ENCODE measurements at places on chromosomes 1 and 21. TPM values are rescaled to one million over a fixed set of nuclear protein-coding genes. Genes with fewer than 3 reads are reported as not detected.

The GPR89B gene
- polyA plus RNA-seq = 6.1 TPM

The LCE1C gene
- not detected for polyA plus RNA-seq

DNA sequence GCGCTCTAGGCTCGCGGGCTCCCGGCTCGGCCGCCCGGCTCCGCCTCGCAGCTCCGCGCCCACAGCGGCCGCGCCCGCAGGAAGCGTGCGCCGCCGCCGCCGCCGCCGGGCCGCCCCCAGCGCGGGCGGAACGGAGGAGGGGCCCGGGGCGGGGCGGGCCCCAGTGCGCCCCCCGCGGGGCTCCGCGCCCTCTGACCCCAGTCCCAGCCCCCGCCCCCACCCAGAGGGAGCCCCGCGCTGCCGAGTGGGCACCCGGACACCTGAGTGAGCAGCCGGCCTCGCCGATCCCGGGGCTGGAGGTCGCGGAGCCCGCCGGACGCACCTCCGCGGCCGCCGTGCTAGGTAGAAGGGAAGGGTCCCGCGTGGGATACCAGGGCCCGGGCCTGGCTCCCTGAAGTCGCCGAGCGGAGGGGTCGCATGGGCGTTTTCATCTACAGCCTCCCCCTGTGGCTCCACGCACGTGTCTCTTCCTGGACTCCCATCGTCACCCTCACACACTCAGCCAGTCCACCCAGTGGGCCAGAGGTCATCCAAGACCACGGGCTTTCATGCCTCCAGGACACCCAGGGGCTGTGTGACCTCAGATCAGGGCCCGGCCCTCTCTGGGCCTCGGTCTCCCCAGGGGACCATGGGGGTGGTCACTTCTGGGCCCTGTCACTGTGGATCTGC is at the start of gene SDC3:
TSS of gene SDC3 (minus strand) at position 63 of the 669 bp plus-strand sequence. CDS start 172 bp downstream, outside the sequence.
- no peak for DNase-seq

DNA sequence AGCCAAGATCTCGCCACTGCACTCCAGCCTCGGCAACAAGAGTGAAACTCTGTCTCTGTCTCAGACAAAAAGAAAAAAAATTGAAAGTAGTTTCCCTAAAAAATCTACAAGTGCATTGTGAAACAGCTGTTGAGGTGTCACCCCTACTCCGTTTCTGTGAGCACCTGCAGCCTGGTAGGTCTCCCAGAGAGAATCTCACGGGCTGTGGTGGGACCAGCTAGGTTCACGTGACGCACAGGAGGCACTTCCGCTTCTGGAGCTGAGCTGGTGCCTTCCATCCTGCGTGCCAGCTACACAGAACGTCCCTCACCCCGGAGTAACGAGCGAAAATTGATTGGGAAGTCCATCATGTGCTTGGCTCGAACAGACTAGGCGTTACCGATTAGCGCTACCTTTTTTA is 66.8 kb downstream of the COL24A1 start:
- no peak for DNase-seq

The ASTN1 gene
- polyA plus RNA-seq = 0.02 TPM

- DNase-seq = no peak
Observed at GRCh38 chr1:177976596-177976995, 6.7 kb upstream of the SEC16B start.

The PPIE gene
- polyA plus RNA-seq = 66.1 TPM

DNA sequence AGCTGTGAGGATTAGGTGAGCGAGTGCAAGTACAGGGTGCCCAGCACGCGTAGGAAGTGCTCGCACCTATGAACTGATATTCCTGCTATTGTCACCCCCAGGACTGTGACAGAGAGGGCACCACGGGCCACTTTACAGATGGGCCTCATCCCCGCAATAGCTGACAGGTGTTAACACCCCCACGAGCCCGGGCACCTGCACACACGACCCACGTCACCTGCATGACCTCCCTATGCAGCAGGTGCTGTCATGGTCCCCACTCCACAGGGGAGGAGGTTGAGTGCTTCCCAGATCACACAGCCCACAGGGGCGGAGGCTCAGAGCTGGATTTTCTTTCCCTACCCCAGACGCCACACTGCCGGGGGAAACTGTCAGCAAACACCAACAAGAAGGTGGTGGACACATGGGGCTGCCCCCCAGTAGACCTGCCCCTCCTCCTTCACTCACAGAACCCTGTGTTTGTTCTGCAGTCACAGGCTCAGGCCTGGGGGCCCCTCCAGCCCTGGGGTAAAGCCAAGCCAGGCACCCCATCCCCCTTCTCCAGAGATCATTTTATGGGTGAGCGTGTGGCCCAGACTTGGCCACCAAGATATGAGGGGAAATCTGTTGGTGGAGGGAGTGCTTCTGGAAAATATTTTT is 465.5 kb downstream of the MATN1 start:
- no peak for DNase-seq

The GNAT2 gene
- polyA plus RNA-seq = 0.15 TPM

DNA sequence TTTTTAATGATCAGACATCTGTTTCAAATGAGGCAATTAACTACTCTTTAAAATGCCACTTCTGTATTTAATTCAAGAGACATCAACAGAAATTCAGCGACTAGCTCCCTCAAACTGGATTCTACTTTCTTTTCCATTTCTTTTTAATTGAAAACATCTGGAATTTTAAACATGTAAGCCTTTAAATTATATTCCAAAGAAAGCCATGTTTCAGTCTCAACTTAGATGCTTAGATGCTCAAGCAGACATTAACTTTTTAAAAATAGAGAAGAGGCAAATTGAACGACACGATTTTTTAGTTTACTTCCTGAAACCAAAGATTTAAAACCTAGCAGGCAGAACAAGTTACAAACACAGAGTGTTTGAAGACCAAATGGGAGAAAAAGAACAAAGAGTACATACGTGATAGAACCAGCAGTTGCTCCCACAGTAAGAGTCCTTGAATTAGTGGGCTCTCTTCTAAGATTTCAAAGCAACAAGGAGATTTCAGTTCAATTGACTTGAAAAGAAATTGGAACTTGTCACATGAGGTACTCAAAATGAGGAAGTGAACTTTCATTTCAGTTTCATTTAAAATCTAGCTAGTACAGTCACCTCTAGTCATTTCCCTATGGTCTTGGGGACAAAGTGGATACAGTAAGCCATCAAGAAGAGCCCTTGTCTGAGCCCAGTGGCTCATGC is at the start of gene CTSS:
TSS of gene CTSS (minus strand) at position 483 of the 681 bp plus-strand sequence. CDS start 1,015 bp downstream, outside the sequence.
- peak; percentile 8 for DNase-seq

Data from BJ (cell line).